Hematopoietic multipotent progenitor cell (in vitro differentiated cells): ENCODE measurements at places on chromosomes 13 and 19.

DNA sequence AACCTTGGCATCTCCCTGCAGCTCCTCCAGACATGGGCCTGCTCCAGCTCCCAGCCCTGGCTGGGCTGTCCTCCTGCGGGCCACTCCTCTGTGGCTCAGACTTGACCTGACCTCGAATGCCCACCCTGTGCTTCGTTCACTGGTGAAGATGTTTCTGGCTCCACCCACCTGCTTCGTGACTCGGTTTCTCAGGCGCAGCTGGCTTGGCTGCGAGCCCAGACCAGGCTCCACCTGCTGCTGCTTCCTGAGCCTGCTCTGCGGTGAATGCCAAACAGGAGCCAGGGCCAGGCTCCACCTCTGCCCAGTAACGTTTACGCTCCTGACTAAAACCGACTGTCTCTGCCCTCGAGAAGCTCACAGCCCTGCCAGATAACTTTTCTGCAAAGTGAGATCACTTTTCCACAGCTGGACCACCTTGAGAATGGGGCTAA, 8.9 kb upstream of the RSPH6A start:
- DNase-seq: no peak

GRCh38 chr19:44202470-44202869, 9.9 kb upstream of the ZNF227 start:
- DNase-seq: no peak

DNA sequence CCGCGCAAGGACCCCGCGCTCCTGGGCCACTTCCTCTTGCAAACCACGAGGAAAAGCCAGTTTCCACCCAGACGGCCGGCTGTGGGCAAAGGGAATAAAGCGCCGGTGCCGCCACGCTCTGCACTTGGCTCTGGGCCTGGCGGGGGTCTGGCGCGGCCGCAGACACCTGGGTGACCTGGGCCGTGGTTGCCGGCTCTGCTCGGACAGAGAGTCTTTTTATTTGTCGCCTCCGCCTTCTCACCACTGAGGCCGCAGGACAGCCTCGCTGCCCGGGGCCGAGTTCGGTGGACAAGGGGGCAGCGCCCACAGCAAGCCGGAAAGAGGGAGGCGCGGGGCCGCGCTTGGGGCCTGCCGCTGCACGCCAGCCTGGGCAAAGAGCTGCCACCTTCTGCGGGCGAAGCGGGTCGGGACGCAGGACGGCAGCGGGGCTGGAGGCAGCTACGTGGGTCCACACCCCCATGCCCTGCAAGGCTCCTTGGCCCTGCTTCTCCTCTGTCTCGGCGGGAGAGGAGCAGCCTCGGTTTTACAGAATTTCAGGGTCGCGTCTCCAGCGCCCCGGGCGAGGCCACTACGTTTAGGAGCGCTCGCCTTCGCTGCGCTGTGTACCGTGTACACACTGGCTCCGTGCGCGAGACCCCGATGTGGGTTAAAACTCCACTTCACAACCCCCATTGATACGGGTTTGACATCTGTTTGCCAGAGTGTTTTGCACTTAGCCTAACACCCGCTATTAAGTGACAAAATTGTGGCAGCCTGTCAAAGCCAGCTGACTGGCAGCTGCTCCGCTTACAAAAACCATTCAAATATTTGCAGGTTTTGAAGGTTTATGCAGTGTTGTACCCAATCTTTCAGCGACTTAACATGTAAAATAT, 13.0 kb upstream of the SOX1 start:
- DNase-seq: no peak

GRCh38 chr19:2867025-2867991, at the start of gene ZNF556:
TSS of gene ZNF556 (plus strand) at chr19:2867335. CDS start at chr19:2867422, 87 bp downstream.
- no peak for DNase-seq

DNA sequence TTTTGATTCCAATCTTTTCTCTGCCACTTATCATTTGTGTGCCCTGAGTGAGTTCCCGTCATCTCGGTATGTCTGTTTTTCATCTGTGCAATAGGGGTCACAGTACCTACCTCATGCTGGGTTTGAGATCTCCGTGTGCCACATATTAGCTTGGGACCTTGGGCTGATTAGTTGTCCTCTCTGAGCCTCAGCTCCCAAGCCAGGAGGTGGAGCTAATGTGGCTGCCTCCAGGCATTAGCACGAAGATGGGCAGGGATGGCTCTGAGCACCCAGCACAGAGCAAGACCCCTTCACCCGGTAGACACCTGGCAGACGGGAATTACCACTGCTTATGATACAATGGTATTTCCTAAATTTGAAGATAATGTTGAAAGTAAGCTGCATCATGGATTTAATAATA, 35.8 kb upstream of the XPO4 start:
- no peak for DNase-seq

DNA sequence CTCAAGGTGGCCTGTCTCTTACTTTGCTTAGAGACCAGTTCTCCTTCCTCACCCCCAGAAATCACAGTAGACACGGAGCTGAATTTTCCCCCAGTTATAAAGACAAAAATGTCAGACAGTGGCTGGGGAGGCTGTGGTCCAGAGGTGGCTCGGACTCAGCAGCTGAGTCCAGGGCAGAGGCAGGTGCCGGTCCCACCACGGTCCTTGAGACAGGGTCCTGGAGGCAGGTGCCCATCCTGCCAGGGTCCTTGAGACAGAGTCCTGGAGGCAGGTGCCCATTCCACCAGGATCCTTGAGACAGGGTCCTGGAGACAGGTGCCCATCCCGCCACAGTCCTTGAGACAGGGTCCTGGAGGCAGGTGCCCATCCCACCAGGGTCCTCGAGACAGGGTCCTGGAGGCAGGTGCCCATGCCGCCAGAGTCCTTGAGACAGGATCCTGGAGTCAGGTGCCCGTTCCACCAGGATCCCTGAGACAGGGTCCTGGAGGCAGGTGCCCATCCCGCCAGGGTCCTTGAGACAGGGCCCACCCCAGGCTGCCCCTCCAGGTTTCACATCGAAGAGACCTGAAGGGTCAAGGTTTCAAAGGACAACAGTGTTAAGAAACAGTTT, 23.1 kb downstream of the PEPD start:
- DNase-seq: no peak

GRCh38 chr13:102402290-102402689, 442 bp upstream of the FGF14 start:
- DNase-seq: peak; percentile 48

- DNase-seq: peak; percentile 27
Observed at GRCh38 chr13:57632276-57633140, 964 bp downstream of the PCDH17 start.

GRCh38 chr13:70644052-70644451, 535.8 kb upstream of the KLHL1 start:
- no peak for DNase-seq

DNA sequence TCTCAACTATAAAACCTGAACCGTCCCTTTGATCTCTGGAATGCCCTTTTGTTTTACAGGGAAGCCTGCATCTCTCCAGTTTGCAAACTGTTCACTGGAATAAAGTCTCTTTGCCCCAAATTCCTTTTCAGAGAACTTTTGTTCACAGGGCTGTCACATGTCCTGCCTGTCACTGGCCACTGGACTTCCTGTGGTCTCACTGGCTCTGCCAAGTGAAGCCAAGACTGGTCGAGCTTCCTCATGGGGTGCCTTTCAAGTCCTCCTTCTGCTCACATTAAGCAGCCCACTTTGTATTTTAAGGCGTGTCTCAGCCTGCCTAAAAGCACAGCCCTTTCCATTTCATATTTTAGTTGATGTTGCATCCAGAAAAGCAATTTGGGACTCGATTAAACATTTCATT, 215.7 kb downstream of the KATNAL1 start:
- no peak for DNase-seq

- DNase-seq: no peak
Observed at GRCh38 chr13:97325738-97326137, 103.6 kb downstream of the MBNL2 start.

DNA sequence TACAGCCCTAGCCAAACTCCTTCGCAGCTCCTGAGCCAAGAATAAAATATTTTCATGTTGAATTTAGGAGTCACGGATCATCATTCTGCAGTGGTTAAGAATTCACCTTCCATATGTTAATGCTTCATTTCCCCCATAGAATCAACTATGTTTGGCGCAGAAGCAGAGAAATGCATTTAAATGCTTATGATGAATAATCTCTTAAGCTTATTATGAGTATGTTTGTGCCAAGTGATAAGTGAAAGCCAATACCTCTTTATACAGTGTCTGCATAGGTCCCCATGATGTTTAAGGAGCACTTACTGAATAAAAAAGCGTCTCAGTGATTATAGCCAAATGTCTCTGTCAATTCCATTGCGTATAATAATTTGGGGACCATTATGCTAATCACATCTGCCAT, 32.7 kb upstream of the POMP start:
- DNase-seq: no peak

GRCh38 chr13:99751517-99752199, 219.9 kb downstream of the ZIC5 start:
- DNase-seq: no peak

DNA sequence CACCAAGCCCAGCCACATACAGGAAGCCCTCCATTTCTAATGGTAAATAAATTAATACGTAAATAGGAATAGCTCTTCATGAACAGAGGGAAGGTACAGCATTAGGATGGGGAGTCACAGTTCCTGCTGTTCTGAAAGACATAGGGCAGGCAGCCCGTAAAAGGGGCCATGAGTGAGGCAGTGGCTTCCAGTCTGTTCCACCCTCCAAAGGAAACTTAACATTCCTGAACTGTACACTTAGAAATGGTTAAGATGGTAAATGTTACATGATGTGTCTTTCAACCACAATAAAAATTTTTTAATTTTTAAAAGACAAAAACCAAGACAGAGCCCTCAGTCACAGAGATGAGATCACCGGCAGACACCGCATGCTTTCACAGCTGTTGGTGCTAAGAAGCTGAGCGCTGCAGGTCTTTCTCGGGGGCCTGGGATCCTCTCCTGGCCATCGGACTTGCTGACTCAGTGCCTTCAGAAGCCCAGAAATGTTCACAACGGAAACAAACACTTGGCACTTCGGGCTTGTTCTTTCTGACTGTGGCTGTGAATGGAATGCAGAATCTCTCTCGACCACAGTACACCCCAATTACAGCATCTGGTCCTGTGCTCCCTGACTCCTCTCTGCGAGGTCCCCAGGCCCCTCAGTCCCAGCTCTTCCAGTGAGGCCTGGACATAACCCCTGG, 36.4 kb downstream of the EPS15L1 start:
- peak; percentile 29 for DNase-seq

GRCh38 chr19:33052352-33052972, 12.2 kb downstream of the RHPN2 start:
- no peak for DNase-seq

GRCh38 chr13:109408591-109409382, 377.6 kb downstream of the IRS2 start:
- no peak for DNase-seq

- no peak for DNase-seq
Observed at GRCh38 chr13:52394586-52394985, 11.4 kb downstream of the THSD1 start.
